ENCODE measurements at places on chromosomes 3 and 15.
A peak's percentile ranks its signal among the peaks of the same experiment; 100 is the strongest.

DNA sequence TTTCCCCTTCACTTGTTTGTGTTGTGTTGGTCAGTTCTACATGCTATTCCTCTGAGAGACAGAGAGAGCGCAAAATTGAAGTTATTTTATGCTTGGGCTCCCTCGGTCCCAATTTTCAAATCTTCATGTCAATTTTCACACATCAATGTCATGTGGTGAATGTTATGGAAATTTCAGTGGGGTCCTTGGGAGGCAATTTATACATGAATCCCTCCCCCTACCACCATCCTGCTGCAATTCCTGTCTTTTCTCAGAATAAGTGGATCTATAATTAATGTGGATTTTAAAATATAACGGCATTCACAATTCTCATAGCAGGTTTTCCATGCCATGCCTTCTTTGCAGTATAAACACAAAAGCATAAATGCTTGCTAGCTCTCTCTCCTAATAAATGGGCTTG, 499.9 kb downstream of the MCTP2 start:
- DNase-seq: no peak

DNA sequence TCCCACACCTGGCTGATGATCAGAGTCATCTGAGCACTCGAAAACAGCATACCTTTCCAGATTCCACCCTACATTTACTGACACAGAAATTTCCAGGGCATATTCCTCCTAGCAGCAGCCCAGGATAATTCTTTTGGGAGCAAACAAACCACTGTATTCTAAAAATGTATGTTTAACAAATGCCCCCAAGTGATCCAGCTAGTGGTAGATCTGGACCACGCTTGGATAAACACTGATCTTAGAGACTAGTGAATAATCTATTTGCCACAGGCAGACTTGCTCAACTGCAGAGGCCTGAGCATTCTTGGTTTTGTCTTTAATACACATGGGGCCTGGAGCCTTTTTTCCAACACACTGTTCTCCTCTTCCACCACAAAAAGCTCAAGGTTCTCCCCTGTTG, 89.6 kb downstream of the TM4SF4 start:
- DNase-seq: no peak

DNA sequence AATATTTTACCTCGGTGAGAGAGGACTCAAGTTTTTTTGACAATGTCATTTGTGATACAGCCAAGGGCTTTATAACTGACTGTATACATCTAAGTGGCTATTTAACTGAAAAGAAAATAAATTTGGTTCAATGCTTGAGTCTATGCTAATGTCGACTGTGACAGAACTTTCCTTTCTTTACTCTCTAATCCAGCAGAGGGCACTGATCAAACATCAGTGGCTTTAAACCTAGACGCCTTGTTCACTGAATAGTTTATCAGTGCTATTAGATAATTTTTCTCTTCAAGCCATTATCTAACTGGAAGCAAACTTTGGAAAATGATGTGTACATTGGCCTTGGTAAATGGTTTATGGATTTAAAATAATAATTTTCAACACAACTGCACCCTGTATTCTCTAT, 285.1 kb downstream of the CHL1 start:
- DNase-seq: no peak

GRCh38 chr15:89907289-89907688, 5.5 kb downstream of the ARPIN start:
- no peak for DNase-seq

DNA sequence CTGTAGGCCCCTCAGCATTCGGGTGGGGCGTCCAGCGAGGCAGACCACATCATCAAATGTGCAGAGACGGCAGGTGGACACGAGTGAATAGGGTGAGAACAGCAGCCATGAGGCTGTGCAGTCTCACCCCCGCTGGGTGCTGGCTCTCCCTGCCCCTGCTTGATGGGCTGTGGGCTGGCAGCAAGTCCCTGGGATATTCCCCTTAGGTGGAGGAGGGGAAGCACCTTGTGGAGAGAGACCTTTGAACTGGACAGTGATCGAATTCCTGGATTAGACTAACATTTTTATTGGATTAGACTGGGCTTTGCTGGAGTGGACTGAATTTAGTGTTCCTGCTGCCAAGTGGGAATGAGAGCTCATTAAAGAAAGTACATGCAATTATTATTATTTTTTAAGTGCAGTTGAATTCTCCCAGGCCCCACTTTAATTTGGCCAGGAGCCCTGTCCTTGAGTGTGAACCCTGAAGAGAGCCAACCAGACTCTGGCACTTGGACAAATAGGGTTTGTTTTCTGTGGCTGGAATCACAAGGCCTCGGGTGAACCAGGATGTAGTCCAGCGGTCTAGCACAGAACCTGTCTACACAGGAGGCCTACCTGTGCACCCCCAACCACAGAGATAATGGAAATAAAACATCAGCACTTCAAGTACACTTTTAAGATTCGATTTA, 193.1 kb downstream of the ABHD5 start:
- no peak for DNase-seq

GRCh38 chr15:38320866-38321265, 68.2 kb downstream of the SPRED1 start:
- DNase-seq: no peak

GRCh38 chr15:81189583-81190283, 6.9 kb upstream of the IL16 start:
- DNase-seq: no peak

- no peak for DNase-seq
Measured at GRCh38 chr3:172786036-172786435, 35.5 kb downstream of the ECT2 start.

DNA sequence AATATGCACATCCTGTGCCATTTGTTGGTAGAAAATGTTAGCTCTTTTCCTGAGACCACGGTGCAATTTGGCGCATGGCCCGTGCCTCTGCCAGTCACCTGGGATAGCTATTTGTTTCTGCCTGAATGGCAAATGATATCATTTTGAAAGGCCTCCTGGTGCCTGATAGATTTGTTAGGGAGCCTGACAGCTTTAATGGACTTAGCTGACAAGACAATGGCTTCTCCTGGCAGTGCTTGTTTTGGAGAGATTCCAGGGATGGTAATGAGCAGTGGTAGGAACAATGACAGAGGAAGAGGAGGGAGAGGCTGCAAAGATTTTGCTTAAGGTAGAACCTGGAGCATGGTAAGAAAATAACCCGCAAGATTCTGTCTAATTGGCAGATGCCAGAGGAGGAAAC, 268.5 kb downstream of the CLSTN2 start:
- peak; percentile 80 for DNase-seq

GRCh38 chr3:124363476-124363875, 366.8 kb upstream of the UMPS start:
- no peak for DNase-seq

DNA sequence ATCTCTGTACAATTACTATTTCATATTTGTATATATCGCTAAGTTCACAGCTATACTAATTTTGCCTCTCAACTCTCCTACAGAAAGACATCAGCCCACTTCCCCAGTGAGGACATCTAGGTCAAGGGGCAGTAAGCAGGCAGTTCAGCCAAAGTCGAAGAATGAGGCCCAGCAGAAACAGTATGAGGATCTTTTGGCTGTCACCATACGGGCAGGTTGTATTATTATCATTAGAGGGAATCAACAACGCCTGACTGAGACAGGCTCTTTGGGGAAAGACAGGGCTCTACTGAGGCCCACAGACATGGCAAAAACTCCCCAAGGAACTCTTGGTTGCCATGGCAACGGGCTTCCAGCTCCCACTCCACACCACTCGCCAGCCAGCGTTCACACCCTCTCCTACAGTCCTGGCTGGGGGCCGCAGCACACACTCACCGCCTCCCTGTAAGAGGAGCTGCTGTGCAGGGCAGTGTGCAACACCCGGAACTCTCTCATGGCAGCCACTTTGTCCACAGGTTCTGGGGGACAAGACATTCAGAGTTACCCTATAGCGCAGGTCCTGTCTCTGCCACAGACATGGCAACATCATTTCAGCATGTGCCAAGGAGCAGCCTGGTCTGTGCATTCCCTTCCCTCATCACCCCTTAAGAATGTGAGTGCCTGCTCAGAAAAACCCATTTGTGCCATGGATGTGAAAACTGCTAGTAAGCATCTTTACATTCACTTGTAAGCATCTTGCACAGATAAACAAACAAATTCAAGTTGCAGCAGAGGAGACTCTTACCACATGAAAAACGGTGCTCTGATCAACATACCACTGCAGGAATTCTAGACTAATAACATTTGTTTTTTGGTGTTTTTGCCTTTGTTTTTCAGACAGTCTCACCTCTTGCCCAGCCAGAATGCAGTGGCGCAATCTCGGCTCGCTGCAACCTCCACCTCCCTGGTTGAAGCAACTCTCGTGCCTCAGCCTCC, 8.8 kb downstream of the UBL7 start:
- DNase-seq: no peak

DNA sequence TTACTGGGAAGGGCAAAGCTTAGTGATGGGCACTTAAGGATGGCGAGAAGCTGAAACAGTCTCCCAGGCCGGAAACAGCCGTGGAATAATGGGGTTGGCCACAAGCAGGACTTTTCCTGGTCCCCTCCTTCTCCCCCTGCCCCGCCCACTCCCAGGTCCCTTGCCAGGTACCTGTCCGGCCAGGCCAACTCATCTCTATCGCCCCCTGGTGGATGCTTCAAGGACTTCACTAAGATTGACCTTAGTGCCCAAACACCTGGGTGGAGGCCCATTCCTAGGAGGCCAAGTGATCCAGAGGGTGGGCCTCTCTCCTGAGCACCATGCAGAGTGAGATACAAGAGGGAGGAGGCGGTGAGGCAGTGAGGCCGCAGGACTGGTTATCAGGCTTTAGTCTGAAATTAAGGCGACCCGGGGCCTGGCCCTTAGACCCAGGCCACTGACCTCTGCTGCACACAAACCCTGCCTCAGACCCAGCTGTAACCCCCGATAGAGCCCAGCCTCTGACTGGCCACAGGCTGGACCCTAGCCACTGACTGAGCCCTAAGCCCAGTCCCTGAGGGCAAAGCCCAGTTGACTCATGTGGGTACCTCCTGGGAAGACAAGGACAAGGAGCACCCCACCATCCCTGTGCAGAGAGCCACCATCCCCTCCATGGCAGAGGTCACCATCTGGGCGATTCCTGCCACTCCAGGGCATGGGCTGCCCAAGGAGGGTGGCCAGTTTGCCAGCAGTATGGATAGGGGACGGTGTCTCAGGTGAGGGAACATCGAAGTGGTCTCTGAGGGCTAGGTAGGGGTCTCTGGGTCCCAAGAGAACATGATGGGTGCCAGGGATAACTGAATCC, 37.6 kb downstream of the VIPR1 start:
- peak; percentile 59 for DNase-seq

- DNase-seq: no peak
Measured at GRCh38 chr15:82602195-82602594, 45.0 kb downstream of the CPEB1 start.

DNA sequence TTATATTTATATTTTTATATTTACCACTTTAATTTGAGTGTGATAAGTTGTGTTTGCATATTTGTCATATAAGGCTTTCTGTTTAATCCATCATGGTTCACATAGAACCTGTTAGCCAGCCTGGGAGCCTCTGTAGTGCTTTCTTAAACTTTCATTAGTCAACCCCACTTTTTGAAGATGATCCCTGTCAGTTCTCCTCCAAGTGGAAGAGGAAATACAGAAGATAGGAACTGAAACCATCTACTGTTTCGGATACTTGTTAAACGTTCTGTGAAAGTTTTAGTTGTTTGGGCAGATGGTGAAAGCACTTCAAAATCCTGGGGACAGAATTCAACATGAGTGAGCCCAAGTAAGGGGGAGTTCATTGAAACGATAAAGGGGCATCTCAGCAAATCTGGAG, 4.6 kb upstream of the SAMMSON start:
- no peak for DNase-seq

GRCh38 chr3:29747991-29748390, 467.1 kb downstream of the RBMS3 start:
- DNase-seq: no peak

DNA sequence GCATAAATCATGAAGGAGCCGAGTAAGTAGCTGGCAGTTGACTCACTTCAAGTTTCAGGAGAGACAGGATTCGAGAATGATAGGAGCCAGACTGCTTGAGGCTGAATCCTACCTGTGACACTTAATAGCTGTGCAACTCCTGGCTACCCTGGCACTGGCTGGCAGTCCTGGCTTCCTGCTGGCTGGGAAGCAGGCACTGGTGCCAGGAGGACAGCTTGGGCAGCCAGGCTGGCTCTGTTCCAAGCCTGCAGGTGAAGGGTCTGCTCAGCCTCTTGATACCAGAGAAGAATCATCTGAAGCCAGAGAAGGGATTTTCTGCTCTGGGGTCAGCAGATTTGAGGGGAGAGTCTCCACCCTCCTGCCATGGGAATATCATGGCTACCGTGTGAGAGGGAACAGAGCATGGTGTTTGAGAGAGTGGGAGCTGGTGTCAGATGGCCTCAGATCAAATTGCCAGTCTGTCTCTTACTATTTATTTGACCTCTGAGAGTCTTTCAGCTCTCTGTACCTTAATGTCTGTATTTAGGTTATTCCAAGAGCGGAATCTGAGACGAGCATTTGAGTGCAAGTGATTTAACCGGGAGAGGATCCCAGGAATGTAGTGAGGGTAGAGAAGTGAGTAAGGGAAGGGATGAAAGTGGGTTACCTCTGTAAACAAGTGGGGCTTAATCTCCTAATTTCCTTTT, 4.4 kb upstream of the XIRP1 start:
- peak; percentile 46 for DNase-seq

DNA sequence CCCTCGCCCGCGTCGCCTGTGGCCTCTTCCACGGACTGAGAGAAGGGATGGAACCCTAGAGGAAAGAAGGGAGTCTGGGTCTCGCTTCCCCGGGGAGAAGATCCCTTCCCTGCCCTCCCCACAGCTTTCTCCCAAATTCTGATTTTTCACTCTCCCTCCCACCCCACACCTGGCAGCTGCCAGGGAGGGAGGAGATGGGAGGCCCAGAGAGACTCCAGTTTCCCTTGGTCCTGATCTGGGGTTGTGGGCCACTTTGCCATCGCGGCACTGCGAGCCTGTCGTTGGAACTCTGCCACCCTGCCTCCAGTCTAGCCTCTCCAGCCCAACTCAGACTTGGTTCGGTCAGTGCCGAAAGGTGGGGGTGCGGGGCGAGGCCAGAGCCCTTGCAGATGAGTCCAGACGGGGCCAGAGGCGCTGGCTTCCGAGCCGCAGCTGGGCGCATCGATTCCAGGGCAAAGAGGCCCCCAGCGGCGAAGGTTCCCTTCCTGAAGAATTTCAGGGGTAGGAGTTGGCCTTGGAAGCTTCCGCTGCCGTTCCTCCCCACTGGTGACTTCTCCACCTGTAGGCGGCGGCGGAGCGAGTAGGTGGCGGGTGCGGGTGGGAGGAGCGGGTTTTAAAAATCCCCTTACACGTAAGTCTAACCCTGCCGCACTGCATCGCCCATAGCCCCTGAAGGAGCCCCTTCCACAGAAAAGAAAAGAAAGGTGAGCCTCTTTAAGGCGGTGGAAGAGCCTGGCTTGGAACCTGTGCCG, 5.2 kb downstream of the WNT5A start:
- DNase-seq: no peak

GRCh38 chr3:184604615-184605290, 43.2 kb downstream of the EPHB3 start:
- no peak for DNase-seq

All from NCI-H510A treated with DMSO at 0.1 percent for 48 hours (cell line).